ENCODE measurements at places on chromosomes 7 and 10. TPM values are rescaled to one million over a fixed set of nuclear protein-coding genes. Genes with fewer than 3 reads are reported as not detected.

ZNF3 gene
- total RNA-seq: 18.1 TPM

MTURN gene
- 9.8 TPM for total RNA-seq

NME8 gene
- not detected for total RNA-seq

GTPBP10 gene
- 5.7 TPM for total RNA-seq

SEC23IP gene
- 13.3 TPM for total RNA-seq

SFTPA1 gene
- total RNA-seq: not detected

CRTAC1 gene
- total RNA-seq: 2.2 TPM

DNA sequence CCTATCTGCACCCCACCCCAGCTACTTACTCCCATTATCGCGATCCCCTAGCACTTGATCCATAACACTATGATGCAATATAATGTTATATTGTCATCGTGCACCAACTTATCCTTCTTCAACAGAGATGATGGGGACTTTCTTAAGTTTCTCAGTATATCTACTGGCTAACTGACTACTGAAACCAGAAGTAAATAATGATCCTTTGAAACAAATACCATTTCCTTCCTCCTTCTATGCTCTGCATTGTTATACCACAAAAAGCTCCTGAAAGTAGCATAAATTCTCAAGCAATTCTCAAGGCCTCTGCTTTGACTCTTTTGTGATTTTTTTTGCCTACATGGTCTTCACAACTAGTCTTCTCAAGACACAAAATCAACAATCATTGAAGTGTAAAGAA is 68.9 kb downstream of the HTR7 start:
- DNase-seq: no peak

DNA sequence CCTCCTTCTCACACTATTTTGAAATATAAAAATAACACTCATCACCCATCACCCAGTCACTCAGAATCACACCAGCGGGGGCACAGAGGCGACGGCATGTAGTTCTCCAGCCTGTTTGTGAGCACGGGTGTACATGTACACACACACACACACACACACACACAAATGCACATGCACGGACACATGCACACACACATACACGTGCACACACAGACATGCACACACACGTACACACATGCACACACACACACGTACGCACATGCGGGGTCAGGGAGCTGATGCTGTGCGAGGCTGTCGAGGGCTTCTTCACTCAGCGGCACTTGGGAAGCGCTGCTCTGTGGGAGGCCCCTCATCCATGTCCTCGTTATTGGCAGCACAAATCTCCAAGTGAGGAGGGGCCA is 178.8 kb downstream of the ELFN1 start:
- no peak for DNase-seq

DNA sequence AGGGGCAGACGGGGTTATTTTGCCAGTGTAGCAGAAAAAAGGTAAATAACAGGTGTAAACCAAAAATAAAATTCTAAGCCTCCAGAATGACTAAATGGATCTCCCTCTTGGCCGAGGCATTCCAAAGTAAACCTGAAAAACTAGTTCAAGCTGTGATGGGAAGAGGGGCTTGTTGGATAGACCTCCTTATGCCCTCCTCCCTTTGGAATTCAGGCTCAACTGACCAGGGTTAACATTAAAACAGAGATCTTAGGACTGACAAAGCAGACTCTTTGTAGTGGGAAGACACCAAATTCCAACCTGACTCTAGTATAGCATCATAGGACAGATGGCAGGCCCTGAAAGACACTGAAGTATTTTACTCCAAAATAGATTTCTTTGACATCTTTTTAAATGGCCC is 113.8 kb upstream of the ITGB1 start:
- no peak for DNase-seq

GRCh38 chr7:91128683-91129348 is 135.4 kb upstream of the FZD1 start:
- DNase-seq: no peak

DNA sequence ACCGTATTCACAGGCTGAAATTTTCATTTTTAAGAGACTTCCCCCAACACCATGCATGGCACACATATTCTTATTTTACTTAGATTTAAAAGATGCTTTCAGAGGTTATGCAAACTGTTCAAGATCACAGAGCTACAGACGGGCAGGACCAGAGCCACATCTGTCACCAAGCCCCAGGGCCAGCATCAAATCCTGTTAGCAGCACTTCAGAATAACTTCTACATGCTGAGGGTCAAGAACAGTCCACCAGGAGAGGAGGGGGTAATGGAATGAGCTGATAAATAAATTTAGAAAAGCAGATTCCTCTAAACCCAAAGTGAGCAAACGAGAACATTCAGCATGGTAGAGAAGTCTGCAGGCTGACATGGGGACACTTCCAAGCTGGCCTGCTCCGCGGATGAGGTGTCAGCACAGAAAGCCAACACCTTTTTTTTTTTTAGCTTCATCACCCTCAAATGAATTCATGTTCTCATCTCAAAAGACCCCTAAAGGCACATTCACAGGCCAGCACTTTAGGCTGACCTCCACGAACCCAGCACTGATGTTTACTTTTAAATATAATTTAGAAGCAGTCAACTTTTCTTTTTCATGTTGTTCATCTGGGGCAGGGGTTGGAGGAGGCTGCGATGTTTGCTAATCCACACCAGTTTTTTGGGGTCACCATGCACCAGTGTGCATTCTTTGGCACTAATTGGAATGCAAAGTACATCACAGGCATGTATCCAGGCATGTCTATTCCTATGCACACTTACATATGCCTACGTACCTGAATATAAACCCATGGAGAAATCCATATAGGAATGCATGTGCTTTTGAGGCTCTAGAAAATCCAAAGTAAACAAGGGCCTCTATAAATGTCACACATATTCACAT is 249.0 kb downstream of the TNS3 start:
- no peak for DNase-seq

- DNase-seq: no peak
Measured at GRCh38 chr7:1853431-1853985, 183.4 kb downstream of the ELFN1 start.

DNA sequence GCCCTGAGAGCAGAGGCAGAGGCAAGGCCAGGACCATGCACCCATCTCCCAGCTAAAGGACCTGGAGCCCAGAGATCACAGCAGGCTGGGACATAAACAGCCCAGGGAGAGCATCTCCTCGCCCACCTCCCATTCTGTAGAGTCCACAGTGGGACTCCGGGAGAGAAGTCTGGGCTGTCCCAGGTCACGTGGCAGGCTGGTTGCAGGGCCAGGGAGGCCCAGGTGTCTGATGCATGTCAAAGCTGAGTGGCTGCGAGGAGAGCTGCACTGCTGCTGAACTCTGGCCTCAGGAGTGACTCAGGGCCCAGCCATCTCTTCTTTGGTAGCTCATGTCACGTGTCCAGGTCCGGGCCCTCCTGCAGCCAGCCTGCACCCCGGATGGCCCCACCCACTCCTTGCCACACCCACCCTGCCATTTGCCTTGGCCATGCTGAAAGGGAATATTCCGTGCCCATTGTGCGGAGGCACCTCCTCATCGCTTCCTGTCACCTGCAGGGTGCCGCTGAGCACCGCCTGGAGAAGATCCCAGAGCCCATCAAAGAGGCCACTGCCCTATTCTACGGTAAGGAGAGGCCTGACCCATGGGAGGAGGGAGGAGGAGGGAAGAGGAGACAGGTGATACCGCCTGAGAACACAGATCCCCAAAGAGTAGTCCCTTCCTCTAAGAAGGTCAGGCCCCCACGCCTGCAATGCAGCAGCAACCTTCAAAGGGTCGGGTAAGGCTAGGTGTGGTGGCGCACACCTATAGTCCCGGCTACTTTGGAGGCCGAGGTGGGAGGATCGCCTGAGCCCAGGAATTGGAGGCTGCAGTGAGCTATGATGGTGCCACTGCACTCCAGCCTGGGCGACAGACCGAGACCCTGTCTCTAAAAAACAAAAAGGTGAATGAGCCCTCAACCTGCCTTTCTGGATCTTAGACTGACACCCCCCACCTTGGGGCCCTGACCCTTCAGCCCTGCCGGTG is 12.6 kb upstream of the SH2B2 start:
- peak; percentile 19 for DNase-seq

- DNase-seq: no peak
Measured at GRCh38 chr10:11870461-11870780, 47.3 kb downstream of the PROSER2 start.

DNA sequence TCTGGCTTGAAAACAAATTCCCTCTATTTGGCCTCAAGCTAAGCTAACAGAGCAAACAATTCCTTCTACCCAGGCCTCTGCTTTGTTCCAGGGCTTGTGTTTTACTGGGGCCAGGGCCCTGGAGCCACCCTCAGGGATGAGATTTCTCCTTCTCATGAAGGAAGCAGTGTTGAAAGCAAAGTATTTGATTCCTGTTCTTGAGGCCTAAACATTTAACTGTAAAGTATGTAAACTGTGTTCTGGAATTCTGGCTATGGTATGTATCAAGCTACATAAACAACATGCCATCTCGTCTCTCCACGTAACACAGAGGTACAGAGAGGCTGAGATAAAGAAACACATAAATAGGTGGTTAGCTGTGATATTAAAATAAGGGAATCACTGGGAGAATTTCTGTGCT is 81.8 kb downstream of the HERPUD2 start:
- DNase-seq: no peak

GRCh38 chr10:63375458-63375857 is 90.3 kb downstream of the JMJD1C start:
- DNase-seq: no peak

- no peak for DNase-seq
Measured at GRCh38 chr7:28280516-28280915, 99.9 kb upstream of the JAZF1 start.

GRCh38 chr10:30068492-30069223 is 9.3 kb upstream of the JCAD start:
- DNase-seq: no peak

- no peak for DNase-seq
Measured at GRCh38 chr10:3906511-3907111, 121.6 kb upstream of the KLF6 start.

DNA sequence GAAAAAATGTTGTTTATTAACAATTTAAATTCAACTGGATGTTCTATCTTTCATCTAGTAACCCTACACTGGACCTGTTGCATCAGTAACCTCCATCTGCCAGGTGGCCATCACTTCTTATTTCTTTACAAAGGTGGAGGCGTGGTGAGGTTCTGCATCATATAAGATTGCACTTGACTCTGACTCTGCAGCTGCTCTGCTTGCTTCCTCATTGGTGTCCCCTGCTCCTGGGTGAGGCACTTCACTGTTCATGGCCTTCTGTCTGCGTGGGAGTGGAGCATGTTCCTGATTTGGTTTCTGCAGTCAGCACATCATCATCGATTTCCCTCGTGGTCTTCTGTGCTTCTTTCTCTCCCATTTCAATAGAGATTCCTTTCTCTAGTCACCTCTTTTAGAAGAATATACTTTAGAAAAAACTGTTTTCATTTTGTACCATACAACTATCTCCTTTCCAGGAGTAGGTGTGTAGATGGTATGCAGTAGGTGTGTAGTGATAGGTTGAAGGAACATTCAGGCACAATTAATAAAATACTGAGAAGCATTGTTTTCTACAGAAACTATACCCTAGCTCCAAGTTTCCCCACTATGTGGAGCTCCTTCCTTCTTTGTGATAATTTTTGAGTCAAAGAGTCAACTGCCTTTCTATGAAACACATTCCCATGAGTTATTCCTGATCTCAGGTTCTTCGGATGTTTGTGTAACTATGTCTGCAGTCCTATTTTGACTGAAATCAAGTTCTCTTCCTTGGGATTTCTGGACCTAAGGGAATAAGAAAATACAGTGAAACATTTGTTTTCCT is 231.7 kb upstream of the CNTNAP2 start:
- no peak for DNase-seq

GRCh38 chr7:127690337-127690736 is 38.3 kb downstream of the SND1 start:
- DNase-seq: no peak

DNA sequence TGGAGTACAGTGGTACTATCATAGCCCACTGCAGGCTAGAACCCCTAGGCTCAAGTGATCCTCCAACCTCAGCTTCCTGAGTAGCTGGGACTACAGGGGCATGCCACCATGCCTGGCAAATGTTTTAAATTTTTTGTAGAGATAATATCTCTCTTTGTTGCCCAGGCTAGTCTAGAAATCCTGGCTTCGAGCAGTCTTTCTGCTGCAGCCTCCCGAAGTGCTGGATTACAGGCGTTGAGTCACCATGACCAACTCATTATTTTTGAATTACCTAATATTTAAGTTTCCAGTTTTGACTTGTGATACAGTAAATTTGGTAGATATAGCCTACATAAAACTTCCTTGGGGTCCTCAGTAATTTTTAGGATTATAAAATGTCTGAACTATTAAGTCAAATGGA is 74.1 kb downstream of the RUNDC3B start:
- peak; percentile 57 for DNase-seq

DNA sequence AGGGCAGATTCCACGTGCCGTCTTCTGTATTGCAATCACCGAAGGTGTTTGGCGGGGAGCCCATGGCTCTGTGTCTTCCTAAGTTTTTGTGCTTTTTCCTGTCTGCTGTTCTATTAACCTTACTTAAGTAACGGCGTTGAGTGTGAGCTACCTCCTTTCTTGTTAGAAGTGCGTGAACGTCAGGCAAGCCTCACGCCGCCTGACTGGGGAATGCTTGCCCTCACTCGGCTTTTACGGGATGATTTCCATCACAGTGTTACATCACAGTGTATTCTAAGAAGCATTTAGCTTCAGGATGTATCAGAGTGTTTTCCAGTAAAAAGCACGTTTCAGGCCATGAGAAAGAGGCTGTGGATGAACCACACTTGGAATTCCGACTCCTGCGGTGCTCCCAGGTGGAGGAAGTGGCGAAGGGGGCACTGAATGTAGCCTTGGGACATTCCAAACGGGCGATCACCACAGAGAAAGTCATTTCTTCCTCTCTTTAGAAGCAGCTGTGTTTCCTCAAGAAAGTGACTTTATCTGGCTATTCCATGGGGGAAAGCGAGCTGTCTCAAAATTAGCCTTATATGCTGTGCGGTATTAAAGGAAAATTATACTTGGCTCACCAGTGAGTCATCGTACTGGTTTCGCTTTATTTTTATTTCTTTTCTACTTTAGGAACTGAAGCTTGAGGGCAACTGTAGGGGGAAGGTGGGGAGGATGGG is 290.7 kb downstream of the KLF6 start:
- no peak for DNase-seq

DNA sequence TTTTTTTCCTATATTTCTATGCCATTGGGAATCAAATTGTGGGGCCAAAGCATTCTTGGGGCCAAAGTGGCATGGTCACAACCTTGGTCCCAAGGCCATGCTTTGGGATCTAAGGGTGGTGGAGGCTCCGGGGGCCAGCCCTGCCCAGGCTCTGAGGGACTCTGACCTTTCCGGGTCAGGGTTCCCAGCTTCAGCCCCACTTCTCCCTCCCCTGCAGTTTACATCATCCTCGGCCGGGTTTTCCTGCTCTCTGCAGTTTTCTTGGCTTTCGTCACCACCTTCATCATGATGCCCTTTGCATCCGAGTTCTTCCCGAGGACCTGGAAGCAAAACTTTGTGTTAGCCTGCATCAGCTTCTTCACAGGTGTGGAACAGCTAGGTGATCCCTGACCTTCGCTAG is 8.5 kb downstream of the TMEM225B start:
- DNase-seq: no peak

Data from lung microvascular endothelial cell (primary cell).